ENCODE measurements at places on chromosomes 13 and 19.

- DNase-seq, result peak; percentile 46
Measured at GRCh38 chr19:16888629-16889365, at the start of gene F2RL3. TSS of gene F2RL3 (plus strand) at chr19:16888999. CDS start at chr19:16889190, 191 bp downstream.

- DNase-seq, result no peak
Measured at GRCh38 chr13:113879494-113880360, 15.9 kb upstream of the GAS6 start.

DNA sequence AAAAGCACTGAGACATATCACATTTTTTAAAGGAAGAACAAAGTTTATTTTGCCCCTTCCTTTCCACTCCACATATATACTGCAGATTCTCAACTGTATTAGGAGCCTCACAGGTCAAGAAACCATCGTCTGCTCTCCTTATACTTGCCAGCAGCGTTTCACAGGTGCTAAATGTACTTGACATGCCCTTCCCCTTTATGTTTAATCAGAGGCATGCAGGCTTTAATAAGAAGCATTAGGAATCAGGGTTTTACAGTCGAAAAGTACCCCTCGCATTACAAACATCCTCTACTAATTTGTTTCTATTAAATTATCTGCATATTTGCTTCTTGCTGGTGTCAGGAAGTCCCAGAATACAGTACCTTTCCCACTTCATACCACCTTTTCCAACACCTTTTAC, 3.7 kb upstream of the RAP2A start:
- DNase-seq, result no peak

DNA sequence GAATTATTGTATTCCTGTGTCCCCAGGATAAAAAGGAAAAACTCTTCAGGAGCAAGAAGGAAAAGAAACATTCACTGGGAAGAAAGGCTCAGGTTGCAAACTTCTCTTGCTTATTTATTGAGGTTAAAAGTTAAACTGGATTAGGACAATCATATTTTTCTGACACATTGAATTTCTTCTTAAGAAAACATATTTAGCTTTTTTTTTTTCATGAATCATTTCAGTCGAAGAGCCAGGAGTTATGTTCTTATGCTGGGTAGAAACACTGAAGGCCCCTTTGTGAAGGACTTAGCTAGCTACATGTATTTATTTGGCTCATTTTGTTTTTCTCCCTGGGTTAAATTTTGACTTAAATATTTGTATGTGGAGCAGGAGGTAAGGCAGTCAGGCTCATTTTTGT, 434.0 kb downstream of the KLF5 start:
- DNase-seq, result peak; percentile 1

DNA sequence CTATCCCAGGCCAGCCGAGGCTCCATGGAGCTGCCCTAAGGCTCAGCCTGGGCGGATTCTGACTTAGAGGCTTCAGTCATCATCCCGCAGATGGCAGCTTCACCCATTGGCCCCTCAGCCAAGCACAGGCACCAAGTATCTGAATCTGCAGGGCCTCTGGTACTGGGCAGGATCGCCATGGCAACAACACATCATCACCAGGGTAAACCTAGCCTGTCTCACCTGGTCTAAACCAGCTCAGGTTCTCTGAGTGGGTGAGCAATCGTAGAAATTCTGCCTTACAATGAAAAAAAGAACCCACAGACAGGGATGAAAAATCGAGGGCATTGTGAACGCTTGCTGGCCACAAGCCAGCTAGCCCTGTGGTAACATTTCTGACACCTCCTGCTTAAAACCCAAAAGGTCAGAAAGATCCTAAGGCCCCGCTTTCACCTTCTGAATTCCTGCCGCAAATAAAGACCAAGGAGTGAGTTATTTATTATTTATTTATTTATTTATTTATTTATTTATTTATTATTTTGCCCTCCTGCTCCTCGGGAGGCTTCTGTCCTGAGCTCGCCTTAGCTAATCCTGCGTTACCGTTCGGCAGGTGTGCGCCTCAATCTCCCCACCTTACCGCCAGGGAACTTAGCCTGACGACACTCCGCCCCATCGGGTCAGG, 12.0 kb upstream of the CEACAM21 start:
- no peak for DNase-seq

- DNase-seq, result no peak
Measured at GRCh38 chr13:65985612-65986011, 1244.5 kb downstream of the PCDH9 start.

GRCh38 chr13:39765801-39766463, 110.5 kb downstream of the COG6 start:
- DNase-seq, result peak; percentile 24
